ENCODE measurements at places on chromosomes 3 and 15.

DNA sequence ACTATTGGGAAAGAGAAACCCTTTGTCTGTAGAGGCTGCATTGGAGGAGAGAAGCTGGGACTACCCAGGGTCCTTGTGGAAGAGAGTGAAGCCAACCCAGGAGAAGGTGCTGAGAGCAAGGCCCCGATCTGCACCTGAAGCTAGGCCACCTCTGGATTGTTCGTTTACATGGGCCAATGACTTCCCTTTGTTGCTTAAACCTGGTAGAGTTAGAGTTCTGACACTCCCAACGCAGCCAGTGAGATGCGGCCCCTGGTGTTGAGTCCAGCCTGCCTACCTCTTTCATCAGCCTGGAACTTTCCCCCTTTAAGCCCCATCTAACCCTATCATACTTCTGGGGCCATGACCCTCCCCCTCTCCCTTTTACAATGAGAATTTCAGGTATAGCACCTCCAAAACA lies 30.8 kb downstream of the CCDC13 start:
- DNase-seq: no peak

DNA sequence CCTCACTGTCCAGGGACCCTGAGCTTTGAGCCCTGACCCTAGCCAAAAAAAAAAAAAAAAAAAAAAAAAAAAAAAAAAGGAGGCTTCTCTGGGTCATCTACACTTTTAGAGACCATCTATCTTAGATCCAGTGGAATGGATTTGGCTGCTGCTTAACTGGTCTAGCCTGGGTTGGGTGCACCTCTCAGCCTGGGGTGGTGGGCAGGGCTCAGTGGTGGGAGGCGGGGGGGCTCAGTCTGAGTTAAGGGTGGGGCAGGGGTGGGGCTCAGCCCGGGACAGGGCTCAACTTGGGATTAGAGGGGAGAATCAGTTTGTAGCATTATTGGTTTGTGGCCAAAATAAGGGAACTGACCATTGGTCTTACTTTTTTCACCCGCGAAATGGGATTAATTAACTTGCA lies 139.2 kb downstream of the TPRA1 start:
- DNase-seq: peak; percentile 7

DNA sequence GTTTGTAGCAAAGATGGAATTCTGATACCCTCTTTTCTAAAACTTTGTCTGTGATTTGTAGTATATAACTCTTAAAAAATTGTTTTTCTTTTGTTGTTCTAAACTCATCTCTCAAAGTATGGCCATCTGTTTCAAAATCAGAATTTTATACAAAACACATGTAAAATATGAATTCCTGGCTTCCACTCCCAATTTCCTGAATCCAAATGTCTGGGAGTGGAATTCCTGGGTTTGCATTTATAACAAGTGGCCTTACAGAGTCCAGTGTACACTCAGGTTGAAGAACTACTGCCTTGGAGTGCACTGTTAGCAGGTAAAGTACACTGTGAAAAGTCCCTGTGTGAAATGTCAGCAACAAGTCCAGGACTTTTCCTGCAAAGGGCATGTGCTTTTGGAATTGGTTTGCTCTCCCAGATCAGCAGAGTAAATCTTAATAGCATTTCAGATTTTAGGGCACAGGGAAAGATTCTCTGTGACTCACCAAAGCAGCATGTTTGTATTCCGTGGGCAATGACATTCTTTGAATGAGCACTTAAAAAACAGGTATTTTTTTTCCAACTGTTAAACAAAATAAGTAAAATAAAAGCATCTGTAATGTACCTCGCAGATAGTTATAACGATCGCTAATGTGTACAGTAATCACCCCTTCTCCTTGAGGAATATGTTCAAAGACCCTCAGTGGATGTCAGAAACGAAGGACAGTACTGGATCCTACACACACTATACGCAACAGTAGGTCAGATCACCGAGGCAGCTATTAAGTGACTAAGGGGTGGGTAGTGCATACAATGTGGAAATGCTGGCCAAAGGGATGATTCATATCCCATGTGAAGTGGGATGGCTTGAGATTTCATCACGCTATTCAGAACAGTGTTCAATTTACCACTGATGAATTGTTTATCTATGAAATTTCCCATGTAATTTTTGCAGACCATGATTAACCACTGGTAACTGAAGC lies 2.0 kb upstream of the CLDN16 start:
- no peak for DNase-seq

DNA sequence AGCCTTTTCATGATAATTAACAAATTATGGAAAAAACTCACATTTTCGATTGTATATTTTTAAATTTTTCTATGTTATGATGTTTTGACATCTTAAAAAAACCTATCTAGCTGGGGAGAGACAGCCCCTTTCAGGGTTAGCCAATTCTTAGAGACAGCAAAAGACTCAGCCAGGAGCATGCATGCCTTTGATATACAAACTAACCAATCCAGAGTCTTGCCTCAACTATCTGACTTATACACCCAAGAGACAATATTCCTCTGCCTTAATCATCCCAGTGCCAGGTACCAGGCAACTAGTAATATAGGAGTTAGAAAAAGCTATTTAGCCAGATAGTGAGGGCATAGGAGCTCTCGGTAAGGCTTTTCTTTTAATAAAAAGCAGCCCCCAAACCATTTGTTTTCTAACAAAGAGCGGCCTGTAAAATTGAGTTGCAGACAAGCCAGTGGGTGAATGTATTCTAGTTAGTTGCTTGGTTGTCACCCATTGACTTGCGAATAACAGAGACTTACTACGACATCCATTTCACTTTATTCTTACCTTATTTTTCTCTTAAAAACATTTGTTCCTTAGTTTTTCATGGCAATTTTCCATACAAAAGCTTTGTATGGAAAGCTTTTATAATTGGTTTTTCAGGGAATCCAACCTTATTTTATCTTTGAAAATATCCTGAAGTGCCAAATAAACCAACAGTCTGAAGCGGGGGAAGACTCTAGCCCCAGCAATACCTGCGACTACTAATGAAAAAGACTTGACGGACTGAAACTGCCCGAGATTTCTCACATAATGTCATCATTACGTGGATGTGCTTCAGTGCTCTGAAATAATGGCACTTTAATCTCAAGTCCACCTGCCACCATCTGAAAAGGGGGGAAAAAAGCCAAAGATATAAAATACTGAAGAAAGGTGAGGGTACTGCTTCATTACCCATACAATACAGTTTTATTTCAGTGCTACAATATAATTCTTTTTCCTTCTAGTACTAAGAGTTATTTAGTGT lies 64.6 kb upstream of the ATP2C1 start:
- no peak for DNase-seq

GRCh38 chr3:46609212-46609721 lies 3.1 kb upstream of the FAM240A start:
- no peak for DNase-seq

- peak; percentile 97 for DNase-seq
These were observed 3.0 kb upstream of the ISLR2 start for GRCh38 chr15:74127255-74127953.
